ENCODE measurements at places on chromosomes 2 and 18. TPM values are rescaled to one million over a fixed set of nuclear protein-coding genes. Genes with fewer than 3 reads are reported as not detected.

- no peak for DNase-seq
Observed at GRCh38 chr2:68709421-68709911, 25.1 kb upstream of the ARHGAP25 start.

DNA sequence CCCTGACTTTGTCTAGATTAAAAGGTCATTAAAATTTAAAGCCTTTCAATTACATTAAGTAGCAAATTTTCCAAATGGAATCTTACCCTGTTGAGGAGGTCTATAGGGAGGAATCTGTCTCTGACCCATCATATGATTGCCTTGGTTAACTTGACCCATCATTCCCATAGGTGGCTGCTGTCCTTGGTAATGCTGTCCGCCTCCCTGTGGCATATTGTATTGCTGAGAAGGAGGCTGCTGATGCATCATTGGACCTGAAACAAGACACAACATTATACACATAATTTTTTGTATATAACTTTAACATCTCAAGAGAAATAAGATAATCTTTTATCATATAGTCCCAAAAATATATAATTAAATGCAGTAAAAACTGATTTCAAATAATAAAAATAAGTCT lies 51.2 kb downstream of the SS18 start:
- DNase-seq, result no peak

The PTPRN gene
- not detected for total RNA-seq

The CRYBA2 gene
- total RNA-seq, result not detected

The DCDC2C gene
- total RNA-seq, result 0.48 TPM

GRCh38 chr2:221554769-221555493 lies 17.2 kb downstream of the EPHA4 start:
- DNase-seq, result no peak

- no peak for DNase-seq
Observed at GRCh38 chr2:28583899-28584553, 88.2 kb downstream of the PLB1 start.

GRCh38 chr2:121689356-121689755 lies 40.1 kb upstream of the CLASP1 start:
- DNase-seq, result no peak

GRCh38 chr2:207409517-207409916 lies 120.2 kb upstream of the CREB1 start:
- no peak for DNase-seq

The RGPD3 gene
- 2.2 TPM for total RNA-seq

GRCh38 chr2:104733226-104733943 lies 120.5 kb upstream of the POU3F3 start:
- DNase-seq, result no peak

DNA sequence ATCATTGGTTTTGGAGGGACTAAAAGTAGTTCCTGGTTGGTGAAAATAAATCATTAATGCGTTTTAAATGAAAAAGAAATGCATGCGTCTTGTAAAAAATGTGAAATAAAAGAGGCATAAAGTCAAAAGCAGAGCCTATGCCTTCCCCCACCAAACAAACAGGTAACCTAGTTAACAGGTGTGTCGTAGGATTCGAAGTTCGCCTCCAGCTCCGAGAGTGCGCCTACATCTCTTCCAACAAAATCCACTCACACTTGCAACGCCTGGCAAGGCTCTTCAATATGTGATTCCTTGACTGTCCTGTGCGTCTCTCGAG lies 677 bp upstream of the SMAD4 start:
- no peak for DNase-seq

- DNase-seq, result no peak
Observed at GRCh38 chr2:34098256-34098655, 499.2 kb upstream of the FAM98A start.

The KHK gene
- 2.2 TPM for total RNA-seq

DNA sequence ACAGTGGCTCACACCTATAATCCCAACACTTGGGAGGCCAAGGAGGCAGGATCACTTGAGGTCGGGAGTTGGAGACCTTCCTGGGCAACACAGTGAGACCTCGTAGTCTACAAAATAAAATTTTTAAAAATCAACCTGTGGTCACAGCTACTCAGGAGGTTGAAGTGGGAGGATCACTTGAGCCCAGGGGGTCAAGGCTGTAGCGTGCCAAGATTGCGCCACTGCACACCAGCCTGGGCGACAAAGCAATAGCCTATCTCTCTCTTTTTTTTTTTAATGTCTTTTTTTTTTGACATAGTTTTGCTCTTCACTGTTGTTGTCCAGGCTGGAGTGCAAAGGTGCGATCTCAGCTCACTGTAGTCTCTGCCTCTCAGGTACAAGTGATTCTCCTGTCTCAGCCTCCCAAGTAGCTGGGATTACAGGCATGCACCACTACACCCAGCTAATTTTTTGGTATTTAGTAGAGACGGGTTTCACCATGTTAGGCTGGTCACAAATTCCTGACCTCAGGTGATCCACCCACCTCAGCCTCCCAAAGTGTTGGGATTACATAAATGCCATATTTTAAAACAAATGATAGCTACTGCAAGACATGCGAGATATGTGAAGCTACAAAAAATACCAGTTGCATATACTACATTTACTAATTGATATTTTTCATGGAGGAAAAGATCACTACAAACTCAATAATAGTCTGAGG lies 55.0 kb downstream of the CHN1 start:
- DNase-seq, result no peak

DNA sequence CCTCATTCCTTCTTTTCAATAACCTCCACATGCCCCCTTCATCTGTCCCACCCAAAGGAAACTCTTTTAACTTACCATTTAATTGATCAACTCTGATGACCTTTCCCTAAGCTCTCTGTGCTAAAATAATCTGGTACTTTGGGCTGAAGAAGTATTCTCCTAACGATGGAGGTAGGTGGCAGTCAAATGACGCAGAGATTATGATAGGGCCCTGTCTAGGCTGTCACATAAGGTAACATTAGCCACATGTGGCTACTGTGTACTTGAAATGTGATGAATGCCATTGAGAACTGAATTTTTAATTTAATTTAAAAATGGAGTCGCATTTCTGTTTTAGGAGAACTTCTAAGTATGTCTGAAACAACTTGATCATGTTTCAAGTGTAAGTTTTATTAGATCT lies 140.5 kb upstream of the TNP1 start:
- DNase-seq, result no peak

DNA sequence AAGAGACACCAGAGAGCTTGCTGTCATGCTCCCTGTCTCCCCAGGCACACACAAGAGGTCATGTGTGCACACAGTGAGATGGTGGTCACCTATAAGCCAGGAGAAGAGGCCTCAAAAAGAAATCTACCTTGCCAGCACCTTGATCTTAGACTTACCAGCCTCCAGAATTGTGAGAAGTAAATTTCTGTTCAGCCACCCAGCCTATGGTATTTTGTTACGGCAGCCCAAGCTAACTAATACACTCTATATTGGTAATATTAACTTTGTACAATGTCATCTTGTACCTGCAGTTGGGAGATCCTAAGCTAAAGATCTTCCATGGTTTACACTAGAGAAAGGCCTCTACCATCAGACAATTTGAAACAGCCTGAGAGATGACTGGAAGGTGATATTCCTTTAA lies 21.2 kb downstream of the RTN4 start:
- no peak for DNase-seq

The ANKAR gene
- total RNA-seq, result 22.1 TPM

GRCh38 chr2:239762106-239762505 lies 263.0 kb downstream of the NDUFA10 start:
- DNase-seq, result no peak

The IL1R1 gene
- total RNA-seq, result 206 TPM

DNA sequence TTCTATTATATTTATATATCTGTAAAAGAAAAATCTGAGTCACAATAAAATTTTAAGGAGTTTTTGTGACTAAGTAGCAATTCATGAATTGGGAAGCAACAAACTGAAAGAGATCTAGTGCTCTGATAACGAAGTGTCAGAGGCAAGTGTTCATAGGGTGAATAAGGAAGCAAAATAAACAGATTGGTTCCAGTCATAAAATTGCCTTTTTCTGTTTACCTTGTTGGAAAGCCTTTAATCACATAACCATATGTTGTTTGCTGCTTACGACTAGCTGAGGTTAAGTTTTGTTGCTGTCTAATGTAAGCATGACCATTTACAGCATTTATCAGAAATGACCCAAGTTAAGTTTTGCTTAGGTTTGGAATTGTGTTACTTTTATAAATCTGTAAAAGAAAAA lies 358.9 kb downstream of the ARL6IP6 start:
- DNase-seq, result no peak

The BOLL gene
- 0.29 TPM for total RNA-seq

DNA sequence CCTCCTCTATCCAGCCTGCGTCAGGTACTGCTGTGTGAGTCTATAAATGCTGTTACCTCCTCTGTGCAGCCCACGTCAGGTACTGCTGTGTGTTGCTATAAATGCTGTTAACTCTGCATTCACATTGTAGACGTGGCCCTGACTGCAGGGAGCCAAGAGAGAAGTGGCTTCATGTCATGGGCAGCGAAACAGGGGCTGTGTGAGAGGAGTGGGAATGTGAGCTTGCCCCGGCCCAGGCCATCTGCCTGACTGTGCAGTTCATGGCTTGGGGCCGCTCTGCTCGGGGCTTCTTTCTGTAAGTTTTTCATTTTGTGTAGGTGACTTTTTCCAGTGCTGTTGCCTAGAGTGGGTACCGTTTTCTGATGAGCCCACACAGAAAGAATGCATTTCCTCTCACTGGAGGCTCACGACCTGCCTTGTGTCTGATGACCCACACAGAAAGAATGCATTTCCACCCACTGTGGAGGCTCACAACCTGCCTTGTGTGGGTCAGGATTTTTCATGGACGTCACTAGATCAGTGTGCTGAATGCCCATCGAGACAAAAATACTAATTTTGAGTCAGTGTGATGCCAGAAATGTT lies 104.5 kb downstream of the SNTG2 start:
- no peak for DNase-seq

The DPP4 gene
- 7.5 TPM for total RNA-seq

- DNase-seq, result no peak
Observed at GRCh38 chr2:107936433-107937359, 49.6 kb upstream of the SLC5A7 start.

The MOGAT1 gene
- total RNA-seq, result not detected

DNA sequence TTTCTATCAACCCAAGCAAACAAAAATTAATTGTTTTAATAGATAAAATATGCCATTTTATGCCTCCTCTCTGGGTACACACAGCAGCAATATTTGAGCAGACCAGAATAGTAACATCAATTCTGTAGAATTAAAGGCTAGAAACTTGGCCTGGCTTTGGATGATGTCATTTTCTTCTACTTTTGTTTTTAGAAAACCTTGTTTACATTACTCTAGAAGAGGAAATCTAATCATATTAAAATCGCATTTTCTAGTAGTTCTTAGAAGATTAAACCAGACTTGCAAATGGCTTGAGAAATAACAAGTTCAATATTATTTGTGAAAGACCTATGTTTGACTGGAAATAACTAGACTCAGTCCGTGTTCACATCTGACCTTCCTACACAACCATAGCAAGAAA lies 102.3 kb upstream of the RFX8 start:
- DNase-seq, result no peak

DNA sequence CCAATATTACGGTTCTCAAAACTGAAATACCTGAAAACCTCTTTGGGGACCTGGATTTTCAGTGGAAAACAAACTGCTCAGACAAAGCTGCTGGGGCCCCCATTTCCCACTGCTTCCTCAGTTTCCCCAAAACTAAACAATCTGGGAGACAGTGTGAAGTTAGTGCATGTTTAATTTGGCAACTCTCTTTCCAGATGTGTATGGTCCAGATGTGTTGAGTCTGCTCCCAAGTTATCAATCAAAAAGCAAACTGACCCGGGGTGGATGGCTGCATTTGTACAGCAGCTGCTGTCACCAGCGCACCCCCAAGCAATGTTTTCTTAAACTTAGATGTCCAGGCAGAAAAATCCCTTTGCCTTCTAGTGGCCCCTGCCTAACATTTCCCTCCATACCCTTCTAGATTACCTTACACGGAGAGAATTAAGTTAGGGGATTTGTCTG lies 136.9 kb downstream of the COPS8 start:
- DNase-seq, result no peak

The ALLC gene
- total RNA-seq, result 0.16 TPM

GRCh38 chr18:57943723-57944122 lies 100.3 kb upstream of the NEDD4L start:
- no peak for DNase-seq

- no peak for DNase-seq
Observed at GRCh38 chr18:36321658-36322407, 24.3 kb downstream of the FHOD3 start.

The MRPL33 gene
- total RNA-seq, result 93.3 TPM

GRCh38 chr18:77784759-77785379 lies 535.2 kb downstream of the GALR1 start:
- DNase-seq, result no peak

GRCh38 chr18:4284528-4284927 lies 170.6 kb downstream of the DLGAP1 start:
- no peak for DNase-seq

- no peak for DNase-seq
Observed at GRCh38 chr2:47249157-47249900, 94.2 kb upstream of the STPG4 start.
